ENCODE measurements at places on chromosomes 2 and 18.

- no peak for DNase-seq
Observed at GRCh38 chr2:88452980-88453582, 588 bp upstream of the FOXI3 start.

DNA sequence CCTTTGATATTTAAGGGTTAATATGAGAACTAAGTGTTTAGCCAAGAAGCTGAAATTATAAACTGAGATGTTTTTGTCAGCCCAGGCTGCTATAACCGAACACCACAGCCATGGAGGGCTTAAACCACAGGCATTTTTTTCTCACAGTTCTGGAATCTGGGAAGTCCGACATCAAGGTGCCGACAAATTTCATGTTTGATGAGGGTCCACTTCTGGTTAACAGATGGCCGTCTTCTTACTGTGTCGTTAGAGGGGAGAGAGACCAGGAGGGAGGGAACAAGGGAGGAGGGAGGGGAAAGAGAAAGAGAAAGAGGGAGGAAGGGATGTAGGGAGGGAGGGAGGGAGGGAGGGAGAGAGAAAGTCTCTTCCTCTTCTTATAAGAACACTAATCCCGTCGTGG, 6.5 kb upstream of the CNDP2 start:
- no peak for DNase-seq

DNA sequence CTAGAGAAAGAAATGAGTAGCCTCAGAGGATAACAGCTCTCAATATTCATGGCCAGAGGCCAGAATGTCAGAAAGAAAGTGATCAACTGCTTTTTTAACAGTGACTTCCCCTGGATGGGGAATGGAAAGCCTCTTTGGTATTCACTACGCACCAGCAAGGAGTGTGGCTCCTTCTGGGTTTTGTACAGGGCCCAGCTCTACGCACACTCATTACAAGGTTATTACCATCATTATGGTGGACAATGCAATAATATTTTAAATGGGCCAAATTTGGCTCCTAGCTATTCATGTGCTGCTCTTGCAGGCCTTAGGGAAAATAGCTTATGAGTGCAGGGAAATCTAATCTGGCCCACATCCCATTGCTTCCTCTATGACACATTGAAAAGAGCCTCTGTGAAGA, 1149.5 kb upstream of the FANCL start:
- DNase-seq = no peak

DNA sequence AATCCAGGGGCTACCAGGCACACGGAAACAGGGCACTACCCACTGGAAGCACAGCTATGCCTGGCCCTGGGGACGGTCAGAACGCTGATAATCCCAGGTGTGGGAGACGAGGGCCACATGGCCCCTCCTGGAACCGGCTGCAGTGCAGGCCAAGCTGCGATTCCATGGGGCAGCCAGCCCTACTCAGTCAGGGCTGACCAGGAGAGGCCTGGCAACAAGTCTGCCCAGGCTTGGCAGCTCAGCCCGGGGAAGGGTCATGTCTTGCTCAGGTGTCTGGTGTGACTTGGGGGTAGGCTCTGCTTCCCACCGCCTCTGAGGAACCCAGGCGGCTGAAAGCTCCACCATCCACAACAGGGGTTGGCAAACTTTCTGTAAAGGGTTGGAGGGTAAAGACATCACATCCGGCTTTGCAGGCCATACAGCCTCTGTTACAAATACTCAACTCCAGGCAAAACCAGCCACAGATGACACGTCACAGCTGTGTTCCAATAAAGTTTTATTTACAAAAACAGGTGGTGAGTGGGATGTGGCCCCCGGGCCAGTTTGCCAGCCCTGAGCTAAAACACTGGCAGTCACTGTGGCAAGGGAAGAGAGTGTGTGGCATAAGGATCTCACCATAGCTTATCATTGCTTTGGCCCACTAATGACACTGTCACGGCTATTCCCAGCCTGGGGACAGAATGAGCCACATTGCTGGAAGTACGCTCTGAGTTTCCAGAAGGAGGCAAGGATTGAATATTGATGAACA, 85.2 kb downstream of the NDUFA10 start:
- DNase-seq = no peak

GRCh38 chr18:7945882-7946281, 378.8 kb downstream of the PTPRM start:
- no peak for DNase-seq

- DNase-seq = no peak
Observed at GRCh38 chr2:65049010-65049639, 7.1 kb upstream of the CEP68 start.

GRCh38 chr2:160310118-160310828, 110.2 kb upstream of the ITGB6 start:
- peak; percentile 23 for DNase-seq

- no peak for DNase-seq
Observed at GRCh38 chr2:214578442-214578841, 167.6 kb downstream of the VWC2L start.

- no peak for DNase-seq
Observed at GRCh38 chr2:239294571-239295054, 106.2 kb downstream of the HDAC4 start.

GRCh38 chr2:85312404-85312803, 15.4 kb downstream of the TGOLN2 start:
- DNase-seq = no peak

- DNase-seq = no peak
Observed at GRCh38 chr2:102235491-102235890, 48.7 kb downstream of the IL1RL2 start.

DNA sequence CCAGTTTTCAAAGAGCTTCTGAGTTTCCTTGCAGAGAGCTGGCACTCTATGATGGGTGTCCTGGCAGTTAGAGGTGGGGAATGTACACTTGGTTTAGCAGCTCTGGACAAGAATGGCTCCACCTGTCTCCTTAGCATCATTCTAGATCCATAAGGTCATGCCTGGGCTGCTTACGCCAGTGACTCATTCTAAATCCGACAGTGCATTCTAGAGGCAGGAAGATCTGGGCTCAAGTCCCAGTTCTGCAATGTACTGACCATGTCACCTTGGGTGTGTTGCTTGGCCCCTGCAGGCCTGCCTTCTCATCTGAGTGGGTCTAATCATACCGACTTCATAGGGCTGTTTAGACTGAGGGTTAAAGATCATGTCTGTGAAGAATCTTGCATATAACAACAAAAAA, 46.5 kb downstream of the PTGR3 start:
- no peak for DNase-seq

- no peak for DNase-seq
Observed at GRCh38 chr2:227127201-227127600, 36.8 kb downstream of the COL4A4 start.

DNA sequence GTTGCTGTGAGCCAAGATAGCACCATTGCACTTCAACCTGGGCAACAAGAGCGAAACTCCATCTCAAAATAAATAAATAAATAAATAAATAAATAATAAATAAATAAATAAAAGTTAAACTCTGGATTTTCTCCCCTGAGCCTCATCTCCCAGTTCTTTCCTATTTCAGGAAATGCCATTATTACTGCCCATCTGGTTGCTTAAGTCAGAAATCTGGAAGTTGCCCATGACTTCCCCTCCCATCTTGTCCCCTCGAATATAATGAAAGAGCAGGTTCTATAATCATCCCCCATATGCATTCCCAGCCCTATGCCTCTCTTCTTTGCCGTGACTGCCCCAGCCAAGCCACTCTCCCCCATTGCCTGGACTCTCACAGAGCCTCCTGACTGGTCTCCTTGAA, 4.2 kb upstream of the PSD4 start:
- no peak for DNase-seq

GRCh38 chr18:14098428-14098827, 33.8 kb downstream of the ZNF519 start:
- DNase-seq = no peak

DNA sequence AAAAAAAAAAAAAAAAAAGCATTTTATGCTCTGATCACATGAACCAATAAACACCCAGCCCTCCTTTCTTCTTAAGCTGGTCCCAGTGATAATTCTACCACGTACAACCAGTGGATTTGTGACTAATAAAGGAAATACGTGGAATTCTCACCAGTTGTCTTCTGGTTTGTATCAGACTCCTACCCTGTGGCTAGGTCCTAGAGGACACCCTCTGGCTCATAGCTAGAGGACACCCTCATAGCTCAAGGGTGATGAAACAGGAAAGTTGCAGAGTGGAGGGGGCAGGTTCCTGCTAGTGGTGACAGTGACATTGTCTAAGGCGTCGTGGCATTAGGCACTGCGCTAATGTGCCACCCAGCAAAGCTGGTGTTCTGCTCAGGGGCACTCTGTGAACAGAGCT, 167.8 kb downstream of the BCL11A start:
- no peak for DNase-seq

DNA sequence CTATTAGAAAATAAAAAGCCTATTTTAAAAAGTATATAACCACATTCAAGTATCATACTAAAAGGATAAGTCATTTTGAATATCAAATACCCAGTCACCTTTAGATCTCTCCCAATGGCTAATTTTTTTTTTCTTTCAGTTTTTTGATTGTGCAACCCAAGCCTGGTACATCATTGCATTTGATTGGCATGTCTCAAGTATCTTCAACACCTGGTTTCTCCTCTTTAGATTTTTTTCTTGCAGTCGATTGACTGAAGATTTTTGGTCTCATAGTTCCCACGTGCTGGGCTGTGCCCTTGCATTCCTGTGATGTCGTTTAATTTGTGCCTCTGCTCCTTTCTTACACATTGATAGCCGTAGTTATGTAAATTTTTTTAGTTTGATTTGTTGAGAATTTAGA, 40.7 kb downstream of the ATIC start:
- no peak for DNase-seq

GRCh38 chr2:101828673-101829334, 131.3 kb downstream of the MAP4K4 start:
- no peak for DNase-seq

DNA sequence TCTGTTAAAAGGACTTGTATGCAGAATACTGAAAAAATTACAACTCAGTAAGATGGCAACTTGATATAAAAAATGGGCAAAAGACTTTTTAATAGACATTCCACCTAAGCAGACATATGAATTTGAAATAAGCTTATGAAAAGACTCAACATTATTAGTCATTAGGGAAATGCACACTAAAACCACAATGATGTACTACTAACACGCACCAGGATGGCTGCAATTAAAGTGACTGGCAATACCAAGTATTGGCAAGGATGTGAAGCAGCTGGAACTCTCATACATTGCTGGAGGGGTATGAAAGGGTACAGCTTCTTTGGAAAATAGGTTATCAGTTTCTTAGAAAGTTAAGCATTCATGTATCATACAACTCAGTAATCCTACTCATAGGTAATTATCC, 3.2 kb upstream of the ENOSF1 start:
- no peak for DNase-seq
